ENCODE measurements at places on chromosomes 1 and 21.

DNA sequence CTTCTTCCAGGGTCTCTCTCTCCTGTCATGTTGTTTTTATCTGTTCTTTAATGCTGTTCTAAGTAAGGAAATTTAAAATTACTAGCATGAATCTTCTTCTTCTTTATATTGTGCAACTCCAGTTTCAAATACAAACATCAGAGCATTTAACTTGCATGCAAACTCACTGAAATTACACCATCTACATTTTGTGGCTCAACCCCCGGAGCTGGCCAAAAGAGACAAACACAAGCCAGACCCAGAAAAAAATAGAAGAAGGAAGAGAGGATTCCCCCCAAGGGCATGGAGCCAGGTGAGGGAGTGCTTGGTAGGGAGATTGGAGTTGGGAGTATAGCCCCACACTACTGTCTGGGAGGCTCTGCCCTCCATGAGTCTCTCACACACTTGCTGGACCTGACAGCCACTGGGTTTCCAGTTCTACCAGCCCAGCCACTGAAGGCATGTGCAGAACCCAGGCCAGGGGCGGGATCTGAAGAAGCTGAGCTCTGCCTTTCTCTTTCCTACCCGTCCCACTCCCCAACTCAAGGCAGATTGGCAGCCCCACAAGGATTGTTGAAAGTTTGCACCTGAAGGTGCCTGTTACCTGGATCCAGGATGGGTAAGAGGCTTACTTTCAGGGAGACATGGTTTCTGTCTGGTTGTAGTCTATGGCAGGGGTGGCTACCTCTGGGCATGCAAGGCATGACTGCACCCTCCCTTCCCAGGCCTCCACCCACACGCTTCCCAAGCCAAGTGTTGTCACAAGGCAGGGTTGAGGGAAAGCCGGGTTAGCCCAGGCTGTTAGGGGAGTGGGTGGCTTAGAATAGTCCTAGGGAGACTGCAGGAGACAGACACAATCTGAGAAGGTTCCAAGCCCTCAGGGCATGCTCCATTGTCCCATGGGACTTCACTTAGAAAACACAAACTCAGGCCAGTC lies 297.2 kb downstream of the TGFB2 start:
- DNase-seq = no peak

DNA sequence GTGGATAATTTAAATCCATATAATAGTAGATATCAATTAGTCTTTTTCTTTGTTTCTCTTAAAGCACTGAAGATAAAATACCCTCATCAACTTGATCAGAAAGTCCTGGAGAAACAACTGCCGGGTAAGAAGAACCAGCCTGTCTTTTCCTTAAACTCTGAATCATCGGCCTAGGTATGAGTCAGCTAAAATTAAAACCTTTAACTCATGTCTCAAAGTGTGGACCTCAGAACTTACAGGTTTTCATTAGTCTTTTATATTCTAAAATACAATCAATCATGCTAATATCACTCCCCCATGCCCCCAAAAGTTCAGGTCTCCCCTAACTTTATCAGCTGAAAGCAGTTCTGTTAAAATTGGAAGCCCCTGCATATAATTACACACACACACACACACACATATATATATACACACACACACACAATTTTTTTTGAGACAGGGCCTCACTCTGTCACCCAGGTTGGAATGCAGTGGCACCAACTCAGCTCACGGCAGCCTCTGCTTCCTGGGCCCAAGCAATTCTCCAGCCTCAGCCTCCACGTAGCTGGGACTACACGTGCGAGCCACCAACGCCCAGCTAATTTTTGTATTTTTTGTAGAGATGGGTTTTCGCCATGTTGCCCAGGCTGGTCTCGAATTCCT lies 61.3 kb downstream of the B3GALNT2 start:
- DNase-seq = no peak

- DNase-seq = no peak
Measured at GRCh38 chr1:108590441-108590840, 30.5 kb downstream of the EEIG2 start.

- DNase-seq = no peak
Measured at GRCh38 chr1:84282780-84283333, 18.7 kb upstream of the SAMD13 start.

GRCh38 chr1:32142446-32143301 lies 34.8 kb downstream of the KPNA6 start:
- DNase-seq = no peak

DNA sequence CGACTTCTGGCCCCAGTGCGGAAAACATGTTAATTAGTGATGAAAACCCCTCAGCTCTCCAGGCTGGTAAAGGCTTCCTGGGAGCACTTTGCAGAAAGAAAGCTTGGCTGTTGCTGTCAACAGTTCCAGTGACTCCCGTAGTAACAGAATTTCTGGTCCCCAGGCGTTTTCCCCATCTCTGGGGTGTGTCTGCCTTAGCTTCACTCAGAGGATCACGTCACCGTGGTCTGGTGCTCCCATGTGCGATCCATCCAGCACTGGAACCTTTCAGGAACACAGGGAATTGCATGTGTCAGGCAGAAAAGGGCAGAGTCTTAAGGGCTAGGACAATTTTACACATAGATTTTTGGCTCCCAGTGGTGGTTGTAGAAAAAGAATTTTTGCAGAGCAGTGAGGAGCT lies 470.4 kb upstream of the USP24 start:
- no peak for DNase-seq

DNA sequence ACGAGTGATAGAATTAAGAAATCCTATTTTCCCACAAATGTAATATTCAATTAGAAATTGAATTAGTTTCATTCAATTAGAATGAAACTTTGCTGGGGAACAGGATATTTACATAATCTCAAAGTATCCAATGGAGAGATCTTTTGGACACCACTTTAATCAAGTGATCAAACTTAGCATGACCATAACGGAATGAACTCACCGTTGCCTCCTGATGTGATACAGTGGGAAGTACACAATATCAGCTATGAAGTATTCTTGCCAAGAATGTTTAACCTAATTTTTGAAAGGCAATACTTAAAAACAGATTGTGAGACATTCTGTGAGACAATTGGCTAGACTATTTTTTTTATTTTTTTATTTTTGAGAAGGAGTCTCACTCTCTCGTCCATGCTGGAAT lies 16.6 kb downstream of the CDKN2C start:
- DNase-seq = no peak

- DNase-seq = no peak
Measured at GRCh38 chr1:35001743-35002142, 16.6 kb upstream of the TMEM35B start.

DNA sequence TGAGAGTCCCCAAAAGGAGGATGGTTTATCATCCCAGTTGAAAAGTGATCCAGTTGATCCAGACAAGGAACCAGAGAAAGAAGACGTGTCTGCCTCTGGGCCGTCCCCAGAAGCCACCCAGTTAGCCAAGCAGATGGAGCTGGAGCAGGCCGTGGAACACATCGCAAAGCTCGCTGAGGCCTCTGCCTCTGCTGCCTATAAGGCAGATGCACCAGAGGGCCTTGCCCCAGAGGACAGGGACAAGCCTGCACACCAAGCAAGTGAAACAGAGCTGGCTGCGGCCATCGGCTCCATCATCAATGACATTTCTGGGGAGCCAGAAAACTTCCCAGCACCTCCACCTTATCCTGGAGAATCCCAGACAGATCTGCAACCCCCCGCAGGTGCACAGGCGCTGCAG lies 43.3 kb downstream of the ZBTB17 start:
- no peak for DNase-seq

DNA sequence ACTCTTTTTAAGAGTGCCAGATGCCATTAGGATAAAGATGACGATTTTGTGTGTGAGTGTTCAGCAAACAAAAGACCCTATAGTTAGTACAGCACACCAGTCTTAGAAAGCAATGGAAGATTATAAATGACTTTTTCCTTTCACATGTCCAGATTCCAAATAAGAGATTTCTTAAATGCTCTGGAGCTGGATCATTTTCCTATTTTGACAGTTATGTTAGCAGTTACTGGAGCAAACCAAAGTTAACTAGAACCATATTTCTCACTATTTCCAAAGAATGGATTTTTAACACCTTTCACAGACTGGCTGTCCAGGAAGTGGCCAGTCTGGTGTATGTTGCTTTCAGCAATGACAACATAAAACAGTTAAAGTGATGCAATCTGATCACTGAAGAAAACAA lies 905.8 kb upstream of the ADGRL2 start:
- DNase-seq = no peak

GRCh38 chr1:28832966-28833365 lies 21.0 kb downstream of the OPRD1 start:
- DNase-seq = no peak

GRCh38 chr1:76352741-76353435 lies 278.3 kb downstream of the ST6GALNAC3 start:
- no peak for DNase-seq

GRCh38 chr21:31447505-31447904 lies 103.4 kb upstream of the TIAM1 start:
- DNase-seq = no peak

- no peak for DNase-seq
Measured at GRCh38 chr1:96882096-96882495, 160.5 kb downstream of the PTBP2 start.

- no peak for DNase-seq
Measured at GRCh38 chr1:54132495-54132894, 20.3 kb downstream of the CDCP2 start.

DNA sequence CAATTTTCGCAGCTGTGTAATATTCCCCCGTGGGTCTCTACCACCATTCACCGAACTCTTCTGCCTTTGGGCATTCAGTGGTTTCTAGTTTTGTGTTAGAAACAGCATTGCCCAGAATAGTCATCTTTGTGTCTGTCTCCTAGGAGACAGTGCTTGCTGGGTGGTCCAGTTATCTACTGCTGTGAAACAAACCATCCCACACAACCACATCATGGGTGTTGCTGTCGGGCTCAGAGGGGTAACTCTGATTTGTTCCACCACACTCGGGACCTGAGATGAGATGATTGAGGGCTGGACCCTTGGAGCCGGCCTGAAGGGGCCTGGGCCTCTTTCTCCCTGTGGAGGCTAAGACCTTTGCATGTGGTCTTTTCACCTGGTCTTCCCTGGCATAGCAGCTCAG lies 427.2 kb upstream of the VAMP3 start:
- DNase-seq = no peak

DNA sequence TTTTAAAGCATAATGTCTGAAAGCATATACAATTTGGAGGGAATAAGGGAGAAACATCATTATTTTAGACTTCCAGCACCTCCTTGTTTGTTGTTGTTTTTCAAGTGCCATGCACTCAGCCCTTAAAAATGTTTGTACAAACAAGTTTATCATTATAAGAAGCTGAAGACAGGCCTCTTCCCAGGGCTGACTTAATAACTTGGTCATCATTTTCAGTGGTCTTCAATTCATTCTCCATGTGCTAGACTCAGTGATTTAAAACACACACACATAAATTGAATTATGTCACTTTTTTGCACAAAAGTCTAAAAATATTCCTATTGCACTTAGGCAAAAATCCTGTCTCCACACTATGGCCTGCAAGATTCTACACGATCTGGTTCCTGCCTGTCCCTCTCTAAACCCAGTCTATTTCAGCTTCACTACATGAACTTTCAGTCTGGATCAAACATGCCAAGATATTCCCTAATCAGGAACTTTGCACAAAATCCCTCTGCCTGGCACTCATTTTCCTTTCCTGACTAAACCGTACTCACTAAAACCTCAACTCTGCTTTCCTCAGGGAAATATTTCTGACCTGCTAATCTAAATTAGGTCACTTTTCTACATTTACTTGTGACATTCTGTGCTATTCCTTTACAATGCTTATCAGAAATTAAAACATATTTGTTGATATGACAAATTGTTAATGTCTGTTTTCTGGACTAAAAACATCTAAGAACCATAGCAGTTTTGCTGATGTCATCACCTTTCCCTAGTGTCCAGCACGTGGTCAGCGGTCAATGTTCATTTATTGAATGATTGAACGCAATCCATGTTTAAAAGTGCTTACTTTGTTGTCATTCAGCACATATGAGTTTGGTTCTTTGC lies 14.8 kb upstream of the GBP5 start:
- no peak for DNase-seq

DNA sequence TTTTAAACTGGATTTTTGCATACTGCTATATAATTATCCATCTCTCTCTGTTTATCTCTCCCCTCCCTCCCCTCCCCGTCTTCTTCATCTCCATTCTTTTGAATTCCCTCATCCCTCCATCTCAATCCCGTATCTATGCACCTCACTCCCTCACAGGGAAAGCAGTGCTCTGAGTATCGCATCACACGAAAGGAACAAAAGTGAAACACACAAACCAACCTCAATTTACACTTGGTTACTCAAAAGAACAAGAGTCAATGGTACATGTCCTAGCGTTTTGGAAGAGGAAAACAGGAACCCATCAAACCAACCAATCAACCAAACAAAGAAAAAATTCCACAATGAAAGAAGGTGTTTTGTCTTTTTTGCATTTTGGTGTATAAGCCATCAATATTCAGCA lies 115.1 kb downstream of the NBPF12 start:
- no peak for DNase-seq

DNA sequence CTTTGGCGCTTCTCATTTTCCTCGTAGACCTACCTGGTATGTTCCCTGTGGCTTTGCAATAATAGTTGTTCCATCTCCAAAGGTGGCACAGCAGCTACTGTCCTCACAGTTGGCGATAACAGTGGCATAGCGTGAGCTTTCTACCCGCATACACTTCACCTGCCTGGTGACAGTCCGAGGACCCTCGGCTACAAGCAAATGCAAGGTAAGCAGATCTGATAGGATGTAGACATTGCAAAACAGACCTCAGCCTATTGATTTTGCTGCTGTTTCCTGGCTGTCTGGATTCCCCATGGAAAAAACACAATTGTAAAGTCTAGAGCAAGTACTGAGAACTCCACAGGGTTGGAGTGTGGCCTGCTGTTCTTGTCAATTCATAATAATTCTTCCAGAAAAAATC lies 78.5 kb downstream of the WDR3 start:
- no peak for DNase-seq

- DNase-seq = no peak
Measured at GRCh38 chr1:209743145-209743482, 12.7 kb upstream of the TRAF3IP3 start.
